ENCODE measurements at places on chromosomes 5 and 9.

GRCh38 chr9:80503671-80504281, 932.0 kb downstream of the TLE4 start:
- no peak for DNase-seq

DNA sequence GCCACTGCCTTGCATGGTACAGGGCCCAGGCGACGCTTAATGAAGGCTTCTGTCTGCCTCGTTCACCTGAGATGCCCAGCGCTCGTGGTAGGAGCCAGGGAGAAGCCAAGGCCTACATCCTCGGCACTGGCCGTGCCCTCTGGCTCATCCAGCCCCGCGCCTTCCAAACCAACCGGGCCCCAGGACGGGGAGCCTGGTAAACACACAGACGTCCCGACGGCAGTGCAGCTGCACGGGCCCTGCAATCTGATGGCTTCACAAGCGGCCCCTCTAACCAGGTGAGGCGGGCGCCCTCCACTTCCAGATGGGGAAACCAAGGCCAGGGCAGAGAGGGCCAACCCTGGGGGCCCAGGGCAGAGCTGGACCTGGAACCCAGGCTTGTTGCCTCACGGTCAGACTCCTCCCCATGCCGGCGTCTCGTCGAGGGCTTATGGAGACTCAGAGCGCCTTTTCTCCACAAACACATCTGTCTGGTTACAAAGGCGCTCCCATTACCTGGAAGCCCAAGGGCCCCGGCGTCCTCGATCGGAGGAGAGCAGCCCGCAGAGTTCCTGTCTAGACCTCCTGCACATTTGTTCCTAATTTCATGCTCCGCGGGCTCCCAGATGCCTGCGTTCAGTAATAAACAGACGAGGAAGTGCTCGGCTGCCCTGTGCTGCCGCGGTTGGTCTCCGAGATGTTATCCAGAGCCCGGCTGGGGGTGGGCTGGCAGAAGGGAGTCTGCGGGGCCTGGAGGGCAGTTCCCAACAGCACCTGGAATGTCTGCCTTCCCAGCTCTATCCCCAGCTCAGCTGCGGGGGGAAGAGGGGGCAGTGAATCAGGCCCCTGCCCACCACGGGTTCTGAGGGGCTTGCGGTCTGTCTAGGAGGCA, 23.5 kb downstream of the FAM163B start:
- DNase-seq: no peak

DNA sequence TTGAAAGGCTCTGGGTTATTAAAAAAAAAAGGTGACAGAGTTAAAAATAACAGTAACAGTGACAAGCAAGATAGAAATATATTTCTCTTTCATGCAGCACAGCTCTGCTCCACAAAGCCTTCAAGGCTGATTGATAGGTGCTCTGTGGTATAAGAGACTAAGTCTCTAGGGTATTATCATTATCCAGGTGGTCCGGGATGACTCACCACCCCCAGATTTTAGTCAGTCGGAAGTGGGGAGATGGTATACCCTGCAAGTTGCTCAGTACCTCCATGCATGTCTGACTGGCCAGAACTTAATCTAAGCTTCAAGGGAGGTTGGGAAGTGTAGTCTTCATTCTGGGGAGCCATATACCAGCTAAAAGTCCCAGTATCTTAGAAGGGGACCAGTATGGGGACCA, 76.1 kb downstream of the SLC1A3 start:
- no peak for DNase-seq

- DNase-seq: no peak
Observed at GRCh38 chr5:118378959-118379358, 609.4 kb downstream of the DTWD2 start.

GRCh38 chr5:5360941-5361520, 61.4 kb upstream of the ICE1 start:
- no peak for DNase-seq

DNA sequence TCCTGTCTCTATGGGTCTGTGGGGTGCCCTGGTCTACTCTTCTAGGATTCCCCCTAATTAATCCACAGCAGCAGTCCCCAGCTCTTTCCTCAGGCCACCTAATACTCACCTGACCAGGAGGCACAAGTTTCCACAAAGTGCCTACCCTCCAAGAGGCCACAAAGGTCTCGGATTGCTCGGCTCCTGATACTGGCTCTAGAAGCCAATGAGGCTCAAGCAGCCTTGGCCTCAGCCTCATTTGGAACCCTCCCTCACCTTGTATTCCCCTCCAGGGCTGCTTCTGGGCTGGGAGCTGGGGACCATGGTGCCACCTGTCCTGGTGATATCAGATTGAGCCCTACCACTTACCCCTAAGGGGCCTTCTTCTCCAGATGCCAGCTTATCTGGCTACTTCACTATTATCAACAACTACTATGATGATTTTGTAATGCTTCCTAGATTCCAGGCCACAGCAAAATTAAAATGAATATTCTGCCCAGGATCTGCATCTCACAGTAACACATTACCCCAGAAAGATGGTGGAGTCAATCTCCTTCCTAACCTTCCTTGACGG, 103.7 kb upstream of the SPOCK1 start:
- no peak for DNase-seq

- DNase-seq: no peak
Observed at GRCh38 chr5:179553875-179554274, 3.5 kb downstream of the RUFY1 start.

Data from SHP77 treated with DMSO at 0.1 percent for 48 hours (cell line).